Activated CD4-positive, alpha-beta T cell treated with anti-CD3 and anti-CD28 coated beads, Interleukin-2, amount 10 ng/mL, durations not matched to agents 24 days and 14 days (primary cell): ENCODE measurements at places on chromosomes 1 and 21. TPM values are rescaled to one million over a fixed set of nuclear protein-coding genes. Genes with fewer than 3 reads are reported as not detected.

COL6A1 gene
- 0.40 and 0.47 TPM in 2 replicates for total RNA-seq

DNA sequence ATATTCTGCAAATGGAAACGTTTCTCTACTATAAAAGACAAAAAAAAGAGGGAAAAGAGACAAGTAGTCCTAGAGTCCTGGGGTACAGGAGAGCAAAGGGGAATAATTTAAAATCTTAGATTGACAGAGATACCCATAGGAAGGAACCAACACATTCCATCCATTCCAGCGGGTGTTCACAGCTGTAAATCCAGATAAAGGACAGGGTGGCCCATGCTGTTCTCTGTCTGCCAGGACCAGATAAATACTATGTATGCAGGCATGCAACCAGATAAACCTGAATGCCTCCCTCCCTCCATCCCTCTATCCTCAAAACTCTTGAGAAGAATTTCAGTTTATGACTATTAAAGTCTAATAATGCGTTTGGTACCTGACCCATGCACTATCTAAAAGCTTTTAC, 131.8 kb downstream of the PTPN14 start:
- DNase-seq = no peak

GBP4 gene
- 29.5 and 33.5 TPM in 2 replicates for total RNA-seq

LRRC40 gene
- 23.3 and 25.3 TPM in 2 replicates for total RNA-seq

GRCh38 chr1:22854688-22855565, 117.7 kb downstream of the LACTBL1 start:
- DNase-seq = no peak

BGLAP gene
- total RNA-seq = 1.9 and 2.3 TPM in 2 replicates

SERPINC1 gene
- total RNA-seq = not detected in 2 replicates

GRCh38 chr1:248843687-248844086, 5.7 kb downstream of the ZNF672 start:
- no peak for DNase-seq

DNA sequence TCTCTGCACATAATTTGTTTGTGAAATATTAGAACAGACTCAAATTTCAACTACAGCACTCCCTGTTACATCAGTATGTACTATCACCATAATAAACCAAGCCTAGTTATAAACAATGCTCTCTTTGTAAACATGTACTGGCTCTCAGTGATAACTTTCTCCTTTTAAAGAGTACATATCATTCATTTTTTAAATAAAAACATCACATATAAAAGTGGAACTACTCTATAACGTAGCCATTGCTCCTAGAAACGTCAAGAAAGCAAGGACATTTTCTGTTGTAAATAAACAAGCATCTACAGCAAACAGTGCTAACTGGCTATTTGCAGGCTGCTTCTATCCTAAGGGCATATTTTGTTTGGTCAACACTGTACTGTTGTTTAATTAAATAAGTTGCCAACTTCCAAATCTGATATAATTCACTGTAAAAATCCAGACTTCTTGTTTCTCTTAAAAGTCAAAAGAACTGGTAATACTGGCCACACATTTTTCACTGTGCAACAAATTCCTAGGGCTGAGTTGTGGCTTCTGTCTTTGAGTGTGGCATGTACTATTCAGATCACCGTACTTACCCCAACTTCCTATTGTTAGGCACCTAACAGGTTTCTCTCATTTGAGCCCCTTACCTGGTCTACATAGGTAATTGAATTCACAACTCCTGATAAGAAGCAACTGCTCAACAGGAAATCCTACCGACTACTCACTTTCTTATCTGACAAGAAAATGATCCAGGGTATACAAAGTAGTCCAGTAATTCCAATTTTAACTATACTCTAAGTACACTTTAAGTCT, 111.9 kb downstream of the DENND1B start:
- no peak for DNase-seq

NR1I3 gene
- not detected in 2 replicates for total RNA-seq

MXRA8 gene
- 0.24 and 0.75 TPM in 2 replicates for total RNA-seq

DNAJC6 gene
- total RNA-seq = 2.8 and 4.0 TPM in 2 replicates

GRCh38 chr1:8259498-8260290, 58.2 kb upstream of the SLC45A1 start:
- DNase-seq = no peak

DNA sequence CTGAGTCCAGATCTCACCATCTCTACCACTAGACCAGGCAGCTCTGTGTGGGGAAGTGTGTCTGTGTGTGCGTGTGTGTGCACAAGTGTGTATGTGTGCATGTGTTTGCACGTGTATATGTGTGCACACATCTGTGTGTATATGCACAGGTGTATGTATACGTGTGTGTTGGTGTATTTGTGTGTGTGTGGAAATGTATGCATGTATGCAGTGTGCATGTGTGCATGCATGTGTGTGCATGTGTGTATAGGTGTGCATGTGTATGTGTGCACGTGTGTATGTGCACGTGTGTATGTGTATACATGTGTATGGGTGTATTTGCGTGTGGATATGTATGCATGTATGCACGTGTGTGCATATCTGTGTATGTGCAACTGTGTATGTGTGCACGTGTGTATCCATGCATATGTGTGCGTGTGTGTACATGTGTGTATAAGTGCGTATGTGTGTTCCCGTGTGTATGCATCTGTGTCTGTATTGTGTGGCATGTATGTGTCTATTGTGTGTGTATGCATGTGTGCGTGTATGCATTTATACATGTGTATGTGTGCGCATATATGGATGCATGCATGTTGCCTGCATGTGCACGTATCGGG, 3.1 kb downstream of the PLEKHN1 start:
- no peak for DNase-seq

LIN28A gene
- total RNA-seq = not detected in 2 replicates

DNA sequence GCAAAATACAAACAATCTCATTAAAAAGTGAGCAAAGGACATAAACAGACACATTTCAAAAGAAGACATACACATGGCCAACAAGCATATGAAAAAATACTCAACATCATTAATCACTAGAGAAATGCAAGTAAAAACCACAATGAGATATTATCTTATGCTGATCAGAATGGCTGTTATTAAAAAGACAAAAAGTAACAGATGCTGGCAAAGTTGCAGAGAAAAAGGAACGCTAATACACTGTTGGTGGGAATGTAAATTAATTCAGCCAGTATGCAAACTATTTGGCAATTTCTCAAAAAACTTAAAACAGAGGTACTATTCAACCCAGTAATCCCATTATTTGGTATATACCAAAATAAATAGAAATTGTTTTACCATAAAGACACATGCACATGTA, 32.2 kb upstream of the TNFSF18 start:
- no peak for DNase-seq

C1orf159 gene
- 24.5 and 28.0 TPM in 2 replicates for total RNA-seq

ATP1A1 gene
- total RNA-seq = 252 and 261 TPM in 2 replicates

- DNase-seq = no peak
These were observed 27.5 kb downstream of the SLC6A17 start for GRCh38 chr1:110177775-110178174.
